Endothelial cell of umbilical vein (primary cell): ENCODE measurements at places on chromosomes 12 and 14. TPM values are rescaled to one million over a fixed set of nuclear protein-coding genes. Genes with fewer than 3 reads are reported as not detected.
A peak's percentile ranks its signal among the peaks of the same experiment; 100 is the strongest.

- DNase-seq = no peak
Observed at GRCh38 chr12:30927222-30927611, 669 bp downstream of the TSPAN11 start.

DNA sequence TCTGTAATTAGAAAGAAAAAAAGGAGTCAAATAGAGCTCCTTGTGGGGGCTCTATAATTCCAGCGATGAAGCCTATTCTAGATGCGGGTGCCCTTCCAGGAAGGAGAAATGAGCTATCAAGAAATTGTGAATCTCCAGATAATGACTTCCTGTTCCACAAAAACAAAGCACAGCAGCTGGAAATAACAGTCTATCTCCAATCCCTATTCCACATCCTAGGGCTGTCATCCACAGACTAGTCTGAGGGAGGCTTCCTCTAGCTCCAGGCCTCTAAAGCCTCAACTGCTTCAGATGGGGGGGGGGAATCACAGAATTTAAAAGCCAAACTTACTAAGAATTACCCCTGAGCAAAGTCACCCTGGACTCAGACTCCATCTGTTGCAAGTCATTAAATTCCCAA, 77.4 kb upstream of the GTF2A1 start:
- no peak for DNase-seq

DNA sequence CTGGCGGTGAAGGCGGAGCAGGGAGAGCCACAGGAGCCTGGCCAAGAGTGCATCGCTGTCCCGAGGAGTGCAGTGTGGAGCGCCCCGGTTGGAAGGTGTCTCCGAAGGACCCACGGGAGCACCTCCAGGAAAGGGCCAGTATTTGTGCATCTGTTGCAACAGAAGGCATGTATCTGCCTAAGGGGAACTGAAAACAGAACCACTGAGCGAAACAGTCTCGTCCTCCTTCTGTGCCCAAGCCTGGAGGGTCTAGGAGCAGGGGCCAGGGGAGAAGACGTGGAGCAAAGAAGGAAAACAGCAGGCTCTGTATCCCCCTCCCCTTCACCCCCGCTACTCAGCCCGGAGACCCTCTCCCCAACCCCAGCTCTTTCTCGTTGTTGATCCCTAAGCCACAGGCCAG, 5.3 kb upstream of the LRRC10 start:
- DNase-seq = no peak

- no peak for DNase-seq
Observed at GRCh38 chr14:53683229-53683628, 273.4 kb downstream of the BMP4 start.

DNA sequence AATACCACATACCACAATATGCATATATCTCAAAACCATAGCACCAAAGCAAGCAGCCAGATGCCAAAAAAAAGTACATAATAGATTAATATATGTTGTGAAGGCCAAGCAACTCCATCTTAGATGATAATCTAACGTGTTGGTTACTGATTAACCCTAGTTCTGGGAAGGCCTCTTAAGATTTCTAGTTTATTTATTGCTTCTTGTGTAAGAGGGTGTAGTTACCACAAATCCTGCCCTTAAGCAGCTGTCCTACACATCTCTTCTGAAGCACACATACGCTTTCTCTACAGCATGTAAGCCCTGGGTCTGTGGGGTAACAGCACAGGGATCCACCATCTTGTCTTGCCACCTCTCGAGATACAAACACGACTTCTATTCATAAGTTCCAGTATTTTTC, 236.8 kb upstream of the AVPR1A start:
- no peak for DNase-seq

GRCh38 chr12:105466231-105466900, 135.9 kb downstream of the C12orf75 start:
- DNase-seq = no peak

The STYK1 gene
- total RNA-seq = 14.6 and 15.2 TPM in 2 replicates

GRCh38 chr12:10397296-10397695, 7.5 kb upstream of the KLRK1 start:
- DNase-seq = no peak

GRCh38 chr14:35252451-35252868, 39.7 kb upstream of the PSMA6 start:
- no peak for DNase-seq

DNA sequence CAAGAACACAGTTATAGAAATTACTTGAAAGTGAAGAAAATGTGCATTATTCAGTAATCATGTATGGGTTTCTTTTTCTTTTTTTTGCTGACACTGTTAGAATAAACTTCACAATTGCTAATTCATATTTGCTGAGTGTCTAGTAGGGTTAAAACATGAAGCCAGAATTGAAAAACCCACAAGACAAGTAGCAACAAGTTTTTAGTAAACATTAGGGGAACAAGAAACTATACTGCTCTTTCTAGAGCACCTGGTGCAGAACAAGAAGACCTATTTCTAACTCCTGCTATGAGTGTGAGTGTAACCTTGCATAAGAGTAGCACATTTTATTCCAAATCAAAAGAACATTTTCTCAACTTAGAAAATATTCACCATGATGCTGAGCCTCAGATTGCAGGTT, 83.2 kb downstream of the ITPR2 start:
- no peak for DNase-seq

DNA sequence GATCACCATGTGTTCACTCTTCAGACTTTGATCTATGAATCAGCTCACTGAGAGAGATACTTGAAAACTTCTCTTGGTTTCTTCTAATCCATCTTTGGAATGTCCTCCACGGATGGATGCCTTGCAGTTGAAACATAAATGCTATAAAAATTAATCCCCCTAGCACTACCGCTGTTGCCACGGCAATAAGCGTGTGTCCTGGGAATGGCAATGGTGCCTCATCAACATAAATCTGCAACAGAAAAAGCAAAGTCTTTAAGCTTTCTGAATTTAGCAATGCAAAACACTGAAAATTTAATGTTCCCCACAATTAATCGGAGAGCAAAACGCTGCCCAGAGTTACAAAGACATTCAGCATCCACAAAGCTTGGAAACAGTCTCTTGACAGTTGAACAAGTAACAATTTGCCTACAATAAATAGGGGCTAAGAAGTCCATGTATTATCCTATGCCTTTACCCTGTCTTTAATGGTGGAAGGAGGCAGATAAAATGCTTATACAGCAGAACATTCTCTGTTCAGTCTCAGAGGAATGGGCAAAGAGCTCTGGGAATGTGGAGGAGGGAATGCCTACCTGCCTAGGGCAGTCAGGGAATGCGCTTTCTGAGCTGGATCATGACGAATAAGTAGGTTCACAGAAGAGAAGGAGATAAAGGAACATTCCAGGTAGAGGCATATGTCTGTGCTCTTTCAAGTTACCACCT, 70.9 kb upstream of the PPP4R3A start:
- DNase-seq = no peak

GRCh38 chr12:26062566-26062965, 62.3 kb downstream of the BHLHE41 start:
- DNase-seq = no peak

The CACNA1C gene
- total RNA-seq = not detected in 2 replicates

DNA sequence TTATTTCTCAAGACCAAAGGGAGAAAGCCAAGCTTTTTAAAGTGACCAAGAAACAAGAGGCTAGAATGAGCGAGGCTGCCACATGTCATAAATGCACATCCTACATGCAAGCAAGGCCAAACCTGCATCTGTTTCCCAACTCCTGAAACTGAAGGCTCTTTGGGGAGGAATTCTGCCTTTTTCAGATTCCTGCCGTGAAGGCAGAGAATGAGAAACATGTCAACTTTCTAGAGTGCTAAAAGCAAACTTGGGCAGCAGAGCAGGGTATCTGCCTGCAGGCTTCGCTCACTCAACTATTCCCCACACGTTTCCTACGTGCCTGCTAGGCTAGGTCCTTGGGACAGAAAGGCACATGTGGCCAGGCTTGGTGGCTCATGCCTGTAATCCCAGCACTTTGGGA, 15.2 kb downstream of the DPF3 start:
- DNase-seq = no peak

The SMIM41 gene
- total RNA-seq = not detected in 2 replicates

The HOXC11 gene
- not detected in 2 replicates for total RNA-seq

GRCh38 chr14:32478050-32478449, 149.0 kb downstream of the AKAP6 start:
- no peak for DNase-seq

GRCh38 chr12:124402248-124403066, 107.6 kb downstream of the RFLNA start:
- no peak for DNase-seq

- no peak for DNase-seq
Observed at GRCh38 chr14:100698666-100699448, 27.8 kb upstream of the DLK1 start.

GRCh38 chr12:120855823-120856588, 48.2 kb downstream of the SPPL3 start:
- DNase-seq = no peak

DNA sequence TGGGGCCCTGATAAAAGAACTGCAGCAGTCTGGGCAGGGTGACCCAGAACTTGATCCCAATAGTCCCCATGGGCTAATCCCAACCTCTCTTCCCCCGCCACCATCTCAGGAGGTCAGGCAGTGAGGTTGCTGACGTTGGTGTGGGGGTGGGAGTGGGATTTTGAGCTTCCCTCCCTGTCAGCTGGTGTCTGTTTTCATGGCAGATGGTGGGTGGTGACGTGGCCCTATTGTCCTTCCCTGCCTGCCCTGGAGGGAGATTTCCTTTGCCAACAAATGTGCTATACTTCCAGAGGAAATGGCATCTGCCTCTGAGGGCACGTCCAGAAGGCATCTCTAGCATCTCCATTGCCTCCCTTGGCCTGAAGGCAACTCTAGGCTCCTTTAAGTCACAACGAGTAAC, 37.7 kb downstream of the NEUROD4 start:
- no peak for DNase-seq

The CLEC1B gene
- total RNA-seq = not detected in 2 replicates

DNA sequence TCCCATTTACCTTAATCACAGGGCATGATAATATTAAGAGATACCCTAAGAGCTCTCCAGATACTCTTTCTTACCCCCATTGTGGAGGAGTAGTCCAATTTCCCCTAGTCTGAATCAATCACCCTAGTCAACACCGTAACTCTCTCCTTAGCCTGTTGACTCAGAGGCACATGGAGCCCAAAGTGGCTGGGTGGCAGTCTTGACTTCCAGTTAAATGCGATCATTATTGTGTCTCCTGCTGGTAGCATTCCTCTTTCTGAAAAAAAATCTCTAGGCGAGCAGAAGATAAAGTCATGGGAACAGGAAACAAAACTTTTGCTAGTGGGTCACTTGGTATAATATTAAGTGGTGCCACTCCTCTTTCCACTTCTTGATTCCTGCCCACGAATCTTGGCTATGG, 46.4 kb downstream of the EMP1 start:
- DNase-seq = no peak

The FOXG1 gene
- total RNA-seq = not detected in 2 replicates

The ERP27 gene
- 0.88 and 1.4 TPM in 2 replicates for total RNA-seq

The RND1 gene
- 4.0 and 4.4 TPM in 2 replicates for total RNA-seq

The POTEM gene
- total RNA-seq = not detected in 2 replicates

DNA sequence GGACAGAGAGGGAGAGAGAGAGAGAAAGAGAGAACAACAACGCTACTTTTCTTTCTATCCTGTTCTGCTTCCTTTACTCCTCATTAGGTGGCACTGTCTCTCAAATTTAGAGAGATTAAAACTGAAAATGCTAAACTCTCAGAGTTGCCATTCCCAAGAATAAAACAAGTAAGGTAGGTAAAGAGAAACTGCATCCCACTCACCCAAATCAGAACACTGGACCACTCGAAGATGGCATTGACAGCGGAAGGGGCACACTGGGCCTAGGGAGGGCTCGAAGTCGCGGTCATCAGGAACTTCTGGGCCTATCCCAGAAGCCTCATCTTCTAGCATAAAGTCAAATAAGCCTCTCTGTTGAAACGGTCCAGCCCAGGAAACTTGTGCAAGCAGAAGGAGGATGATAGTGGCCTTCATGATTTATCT, 4.5 kb downstream of the DCN start:
- peak; percentile 51 for DNase-seq

DNA sequence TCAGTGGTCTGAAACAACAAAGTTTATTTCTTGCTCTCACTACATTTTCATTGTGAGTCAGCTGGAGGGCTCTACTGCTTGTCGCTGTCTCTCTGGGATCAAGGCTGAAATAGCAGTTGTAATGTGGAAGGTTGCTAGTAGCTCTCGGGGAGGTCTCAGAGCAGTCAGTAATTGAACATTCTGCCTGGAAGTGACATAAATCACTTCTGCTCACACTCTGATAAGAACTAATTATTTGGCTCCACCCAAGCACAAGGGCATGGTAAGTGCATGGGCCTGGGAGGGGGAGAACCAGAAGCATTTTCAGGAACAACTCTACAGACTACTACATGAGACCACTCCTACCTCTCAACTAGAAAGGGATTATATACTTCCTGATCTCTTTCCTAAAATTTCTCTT, 128.2 kb downstream of the TMEM117 start:
- no peak for DNase-seq

DNA sequence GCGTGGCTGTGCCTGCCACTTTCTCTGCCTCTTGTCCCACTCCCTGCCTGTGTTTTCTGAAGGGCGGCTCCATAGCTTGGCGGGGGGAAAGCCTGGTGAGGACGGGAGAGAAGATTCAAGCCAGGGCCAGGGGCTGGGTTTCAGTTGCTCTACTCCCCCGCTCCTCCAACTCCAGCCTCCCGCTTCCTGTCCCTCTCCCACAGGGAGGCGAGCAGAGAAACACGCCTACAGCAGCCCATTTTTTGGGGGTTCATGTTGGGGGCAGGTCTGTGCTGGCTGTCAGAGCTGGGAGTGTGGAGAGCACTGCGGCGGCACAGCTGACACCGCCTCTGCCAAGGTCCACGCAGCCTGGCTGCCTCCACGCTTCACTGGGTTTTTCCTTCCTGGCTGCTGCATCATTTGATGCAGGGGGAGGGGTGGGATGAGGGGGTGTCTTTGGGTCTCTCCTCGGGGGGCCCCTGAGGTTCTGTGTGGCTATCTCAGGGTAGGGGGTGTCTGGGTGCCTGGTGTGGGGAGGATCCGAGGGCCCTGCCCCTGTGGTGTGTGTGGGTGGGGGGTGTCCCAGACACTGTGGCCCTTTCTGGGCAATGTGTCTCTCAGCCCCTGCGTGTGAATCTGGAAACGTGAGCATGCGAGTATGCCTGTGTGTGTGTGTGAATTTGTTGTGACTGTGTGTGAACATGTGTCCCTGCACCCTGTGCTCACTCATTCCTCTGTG, 10.7 kb upstream of the KRT80 start:
- DNase-seq = no peak

GRCh38 chr12:124493809-124494750, 73.3 kb downstream of the NCOR2 start:
- no peak for DNase-seq

DNA sequence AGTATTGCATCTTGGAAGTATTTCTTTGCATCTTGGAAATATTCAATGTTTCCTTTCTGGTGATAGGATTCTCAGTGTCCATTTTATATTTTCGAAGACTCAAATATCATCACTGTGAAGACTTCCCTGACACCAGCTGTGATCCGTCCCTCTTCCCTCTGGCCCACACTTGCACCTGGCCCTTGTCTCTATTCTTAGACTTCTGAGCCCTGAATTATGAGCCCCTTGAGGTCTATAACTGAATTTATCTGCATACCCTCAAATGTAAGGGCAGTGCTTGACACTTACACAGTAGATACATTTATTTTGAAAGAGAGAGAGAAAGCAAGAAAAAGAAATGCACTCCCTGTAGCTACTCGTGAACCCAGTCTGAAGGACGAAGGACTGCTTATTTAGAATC, 376.7 kb downstream of the ZFP36L1 start:
- no peak for DNase-seq

GRCh38 chr14:55739967-55740648, 160.1 kb downstream of the KTN1 start:
- DNase-seq = no peak

The HCAR1 gene
- not detected in 2 replicates for total RNA-seq
